ENCODE measurements at places on chromosomes 2 and 18. TPM values are rescaled to one million over a fixed set of nuclear protein-coding genes. Genes with fewer than 3 reads are reported as not detected.
A peak's percentile ranks its signal among the peaks of the same experiment; 100 is the strongest.

- DNase-seq = no peak
These were observed 199.2 kb downstream of the ST6GAL2 start for GRCh38 chr2:106686814-106687213.

Gene PID1
- total RNA-seq = 7.8 TPM

DNA sequence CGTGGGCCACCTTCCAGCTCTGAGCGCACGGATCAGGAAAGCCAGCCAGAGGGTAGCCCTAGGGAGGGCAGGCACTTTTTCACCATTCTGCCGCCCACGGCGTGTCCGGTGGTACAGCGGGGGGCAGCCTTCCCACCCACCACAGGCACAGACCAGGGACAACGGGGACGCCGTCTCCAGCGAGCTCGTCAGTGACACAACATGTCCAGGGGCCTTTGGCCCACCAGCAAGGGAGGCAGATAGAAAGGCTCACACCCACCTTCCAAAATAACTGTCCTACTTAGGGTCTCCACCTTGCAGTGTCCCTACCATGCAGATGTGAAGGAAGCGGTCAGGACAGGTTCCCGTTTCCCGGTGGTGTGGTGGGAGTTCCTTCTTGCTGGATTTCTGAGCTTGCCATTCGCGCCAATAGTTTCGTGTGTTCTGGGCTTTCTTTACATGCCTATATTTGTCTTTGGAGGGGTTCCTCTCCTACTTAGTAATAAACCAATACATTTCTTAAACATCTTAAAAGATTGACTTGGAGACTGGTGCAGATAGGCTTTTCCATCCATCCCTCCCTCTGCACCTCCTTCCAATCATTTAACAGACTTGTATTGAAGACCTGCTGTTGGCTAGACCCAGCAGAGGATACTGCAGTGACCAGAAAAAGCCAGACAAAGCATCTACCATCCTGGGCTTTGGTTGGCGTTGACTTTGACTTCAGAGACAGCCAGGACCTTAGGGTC is 872 bp downstream of the ASB1 start:
- no peak for DNase-seq

Gene MYO7B
- 0.44 TPM for total RNA-seq

DNA sequence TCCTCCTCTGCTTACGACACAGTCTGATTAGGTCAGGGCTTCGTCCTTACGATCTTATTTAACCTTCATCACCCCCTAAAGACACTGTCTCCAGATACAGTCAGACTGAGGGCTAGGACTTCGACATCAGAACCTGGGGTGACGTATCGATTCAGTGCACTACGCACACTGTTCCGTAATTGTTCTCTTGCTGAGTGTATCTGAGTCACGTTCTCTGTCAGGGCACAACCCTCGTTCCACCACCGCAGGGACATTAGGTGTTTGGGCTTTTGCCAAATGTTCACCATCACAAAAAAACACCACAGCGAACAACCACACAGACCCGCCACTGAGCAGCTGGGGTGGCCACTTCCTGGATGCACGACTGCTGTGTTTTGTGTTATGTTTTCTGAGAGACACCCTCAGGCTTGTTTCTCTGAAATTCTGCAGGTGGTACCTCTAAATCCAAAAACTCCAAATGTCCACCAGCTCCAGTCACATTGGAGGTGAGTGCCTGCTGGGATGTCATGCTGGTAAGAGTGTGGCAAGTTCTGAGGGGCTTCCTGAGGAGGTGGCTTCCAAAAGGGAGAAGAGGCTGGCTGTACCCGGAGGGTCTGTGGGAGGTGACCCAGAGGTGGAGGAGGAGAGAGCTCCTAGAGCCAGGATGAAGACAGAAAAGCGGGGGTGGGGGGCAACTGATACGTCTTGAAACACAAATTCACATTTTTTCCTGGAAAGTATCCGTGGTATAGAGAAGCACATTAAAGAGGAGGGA is 66.6 kb downstream of the ADNP2 start:
- DNase-seq = no peak

DNA sequence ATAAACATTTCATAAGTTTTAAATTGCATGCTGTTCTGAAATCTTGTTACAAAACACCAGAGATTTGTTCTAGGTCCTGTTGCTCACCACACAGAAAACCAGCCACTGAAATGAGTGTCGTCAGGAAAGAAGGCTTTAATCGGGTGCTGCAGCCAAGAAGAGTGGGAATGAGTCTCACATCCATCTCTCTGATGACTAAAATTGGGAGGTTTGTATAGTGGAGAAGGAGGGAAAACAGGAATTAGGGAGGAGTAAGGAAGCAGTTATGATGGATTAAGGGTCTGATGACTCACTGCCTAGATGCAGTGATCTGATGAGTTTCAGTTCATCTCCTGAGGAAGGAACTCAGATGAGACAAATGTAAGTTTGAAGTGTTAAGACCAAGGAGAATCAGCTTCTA is 42.1 kb upstream of the GPR39 start:
- DNase-seq = no peak

DNA sequence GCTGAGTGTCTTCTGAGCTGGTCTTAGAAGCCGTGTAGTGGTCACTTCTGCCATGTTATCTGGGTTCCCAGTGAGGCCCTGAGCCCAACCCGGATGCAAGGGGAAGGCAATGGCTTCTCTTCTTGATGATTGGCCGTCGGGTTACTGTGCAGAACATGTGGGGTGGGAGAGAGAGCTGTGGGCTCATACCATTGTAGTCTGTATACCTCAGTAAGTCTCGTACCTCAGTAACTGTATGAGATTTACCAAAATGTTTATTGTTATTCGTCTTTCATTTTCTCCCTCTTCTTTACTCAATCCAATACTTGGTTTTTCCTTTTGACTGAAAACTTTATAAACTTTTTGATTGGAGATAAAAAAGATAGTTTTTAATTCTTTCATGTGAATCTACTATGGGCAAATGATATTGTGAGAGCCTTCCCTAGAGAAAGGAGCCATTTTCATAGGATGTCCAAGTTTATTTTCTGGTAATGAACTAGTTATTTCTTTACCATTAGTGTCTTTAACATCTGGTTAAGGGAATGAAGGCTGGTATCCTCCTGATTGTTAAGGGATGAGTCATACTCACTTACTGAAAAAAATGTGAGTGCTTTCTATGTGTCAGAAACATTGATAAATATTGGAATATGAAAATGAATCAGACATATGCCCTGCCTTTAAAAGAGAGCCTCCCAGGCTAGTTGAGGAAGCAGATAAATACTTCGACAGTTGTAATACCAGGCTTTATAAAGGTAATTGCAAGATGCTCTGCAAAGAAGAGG is 129.9 kb downstream of the PRPF40A start:
- DNase-seq = no peak

- no peak for DNase-seq
These were observed 81.3 kb downstream of the CDH2 start for GRCh38 chr18:28095631-28096030.

DNA sequence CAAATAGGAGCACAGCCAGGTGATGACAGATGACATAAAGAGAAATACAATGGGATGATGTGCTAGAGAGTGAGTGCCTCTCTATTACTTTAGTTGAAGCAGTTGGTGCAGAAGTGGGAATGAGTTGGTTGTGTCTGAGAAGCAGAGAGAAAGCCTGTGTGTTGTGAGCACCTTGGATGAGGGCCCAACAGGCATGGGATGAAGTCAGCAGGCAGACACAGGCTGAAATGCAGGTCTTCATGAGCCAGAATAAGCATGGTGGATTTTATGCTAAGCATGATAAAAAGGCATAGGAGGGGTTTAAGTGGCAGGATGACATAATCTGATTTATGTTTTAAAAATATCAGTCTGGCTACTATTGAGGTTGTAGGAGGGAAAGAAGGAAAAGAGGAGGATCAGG is 71.5 kb downstream of the KLHL14 start:
- DNase-seq = no peak

GRCh38 chr2:238645095-238645494 is 202.8 kb upstream of the TWIST2 start:
- DNase-seq = no peak

- no peak for DNase-seq
These were observed 59.9 kb upstream of the B3GNT7 start for GRCh38 chr2:231335591-231335990.

- DNase-seq = no peak
These were observed 3.2 kb downstream of the MTHFD2 start for GRCh38 chr2:74201596-74201995.

DNA sequence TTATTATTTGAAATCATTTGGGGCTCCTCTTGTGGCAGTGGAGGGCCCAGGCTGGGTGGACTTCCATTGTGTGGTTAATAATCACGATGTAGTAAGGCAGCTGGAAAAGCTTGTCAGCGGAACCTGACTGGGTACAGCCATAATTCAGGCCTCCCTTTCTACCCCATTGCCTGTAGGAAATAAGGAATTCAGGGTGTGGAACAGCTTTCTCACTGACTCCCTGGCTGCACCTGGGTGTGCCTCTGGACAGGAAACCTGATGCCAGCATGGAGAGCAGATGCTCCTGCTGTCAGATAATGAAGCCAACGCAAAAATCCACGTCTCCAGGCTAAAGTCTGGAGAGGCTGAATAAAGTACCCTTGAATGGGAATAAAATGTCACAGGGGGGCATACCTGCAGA is 44.2 kb downstream of the LYPD6B start:
- no peak for DNase-seq

DNA sequence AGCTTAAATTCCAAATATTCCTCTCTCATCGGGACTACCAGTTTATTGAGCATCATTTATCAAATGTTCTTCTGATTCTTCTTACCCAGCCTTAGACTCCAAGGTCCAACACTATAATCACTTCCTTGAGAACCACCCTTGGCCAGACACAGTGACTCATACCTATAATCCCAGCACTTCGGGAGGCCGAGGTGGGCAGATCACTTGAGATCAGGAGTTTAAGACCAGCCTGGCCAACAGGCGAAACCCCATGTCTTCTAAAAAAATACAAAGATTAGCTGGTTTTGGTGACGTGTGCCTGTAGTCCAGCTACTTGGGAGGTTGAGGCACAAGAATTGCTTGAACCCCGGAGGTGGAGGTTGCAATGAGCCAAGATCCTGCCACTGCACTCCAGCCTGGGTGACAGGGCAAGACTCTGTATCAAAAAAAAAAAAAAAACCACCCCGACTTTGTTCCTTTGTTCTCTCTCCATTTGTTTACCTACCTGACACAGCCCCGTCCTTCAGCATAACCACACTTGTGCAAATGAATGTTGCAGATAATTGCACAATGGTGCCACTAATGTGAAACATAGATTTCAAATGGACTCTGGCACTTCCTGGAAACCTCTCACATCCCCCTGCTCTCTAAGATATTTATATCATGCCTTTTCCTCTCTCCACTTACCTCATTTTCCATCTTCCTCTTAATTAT is 38.9 kb upstream of the LPIN2 start:
- no peak for DNase-seq

- no peak for DNase-seq
These were observed 814.2 kb downstream of the LRP1B start for GRCh38 chr2:141316606-141317005.

Gene SATB2
- 1.1 TPM for total RNA-seq

DNA sequence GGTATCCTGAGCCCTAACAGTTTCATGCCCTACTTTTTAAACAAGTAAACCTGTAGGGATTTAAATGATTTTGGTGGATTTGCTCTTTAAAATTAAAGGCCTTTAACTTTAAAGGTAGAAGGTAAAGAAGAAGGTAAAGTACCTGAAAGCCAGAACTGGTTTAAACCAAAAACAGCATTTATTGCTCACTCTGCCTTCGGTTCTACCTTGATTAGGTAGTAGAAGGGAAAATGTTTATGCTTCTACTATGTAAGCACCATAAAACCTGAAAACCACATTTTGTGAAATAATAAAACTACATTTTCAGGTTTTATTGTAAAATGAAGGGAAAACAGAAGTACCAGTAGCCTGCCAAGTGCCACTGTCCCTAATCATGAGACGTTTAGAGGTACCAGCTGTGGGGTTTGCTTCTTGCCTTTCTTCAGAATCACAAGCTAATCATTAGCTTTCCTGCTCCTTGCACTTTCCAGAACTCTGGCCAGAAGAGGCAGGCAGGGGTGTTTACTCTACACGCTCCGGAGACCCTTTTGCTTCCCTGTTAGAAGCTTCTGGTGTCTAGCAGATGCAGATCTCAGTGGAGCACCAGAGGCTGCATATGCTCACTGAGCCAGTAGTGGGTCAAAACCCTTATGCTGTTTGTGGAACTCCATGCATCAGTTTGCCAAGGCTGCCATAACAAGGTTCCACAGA is 33.3 kb downstream of the RPIA start:
- no peak for DNase-seq

Gene SAG
- total RNA-seq = not detected

GRCh38 chr18:45660746-45661145 is 45.5 kb downstream of the SLC14A2 start:
- no peak for DNase-seq

Gene KCNE4
- total RNA-seq = 3.1 TPM

GRCh38 chr18:73766910-73767515 is 380.6 kb downstream of the FBXO15 start:
- DNase-seq = no peak

DNA sequence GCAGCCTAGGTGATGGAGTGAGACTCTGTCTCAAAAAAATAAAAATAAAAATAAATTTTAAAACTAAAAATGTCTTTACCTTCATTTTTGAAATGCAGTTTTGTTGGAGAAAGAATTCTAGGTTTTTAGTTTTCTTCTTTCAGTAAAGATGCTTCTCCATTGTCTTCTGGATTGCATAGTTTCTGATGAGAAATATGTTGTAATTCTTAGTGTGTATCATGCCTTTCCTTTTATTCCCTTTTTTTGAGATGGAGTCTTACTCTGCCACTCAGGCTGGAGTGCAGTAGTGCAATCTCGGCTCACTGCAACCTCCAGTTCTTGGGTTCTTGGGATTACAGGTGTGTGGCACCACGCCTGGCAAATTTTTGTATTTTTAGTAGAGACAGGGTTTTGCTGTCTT is 130.0 kb upstream of the FBXO11 start:
- DNase-seq = no peak

DNA sequence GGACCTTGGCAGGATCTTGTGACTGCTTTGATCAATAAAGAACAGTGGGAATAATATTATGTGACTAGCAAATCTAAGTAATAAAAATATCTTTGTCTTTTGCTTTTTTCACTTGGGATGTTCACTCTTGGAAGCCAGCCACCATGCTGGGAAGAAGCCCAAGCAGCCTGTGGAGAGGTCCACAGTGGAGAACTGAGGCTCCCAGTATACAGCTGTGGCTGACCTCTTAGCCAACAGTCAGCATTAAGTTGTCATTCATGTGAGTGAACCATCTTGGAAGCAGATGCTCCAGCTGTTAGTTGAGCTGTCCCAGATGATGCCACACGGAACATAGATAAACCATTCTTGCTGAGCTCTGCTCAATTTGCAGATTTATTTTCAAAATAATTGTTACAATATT is 160.0 kb downstream of the OSR1 start:
- DNase-seq = peak; percentile 44

Gene PMS1
- total RNA-seq = 11.0 TPM

Gene FLACC1
- total RNA-seq = 11.8 TPM

Gene CTAGE1
- total RNA-seq = not detected

Gene ATG16L1
- 18.6 TPM for total RNA-seq

DNA sequence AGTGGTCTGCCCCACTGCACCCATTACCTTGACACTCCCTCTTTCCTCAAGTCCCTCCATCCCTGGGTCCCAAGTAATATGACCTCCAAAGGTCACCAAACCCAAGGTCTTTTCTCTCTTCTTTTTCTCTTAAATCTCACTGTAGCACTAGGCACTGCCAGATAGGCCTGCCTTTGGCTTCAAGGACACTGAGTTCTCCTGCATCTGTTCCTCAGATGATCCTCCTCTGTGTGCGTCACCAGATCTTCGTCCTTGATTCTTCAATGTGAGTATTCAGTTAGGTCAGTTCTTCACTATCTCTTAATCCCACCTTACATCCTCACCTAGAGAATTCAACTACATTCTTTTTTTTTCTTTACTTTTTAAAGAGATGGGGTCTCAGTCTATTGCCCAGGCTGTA is 249.2 kb downstream of the NBAS start:
- DNase-seq = no peak

GRCh38 chr2:51448911-51449310 is 417.0 kb upstream of the NRXN1 start:
- DNase-seq = no peak
